ENCODE measurements at places on chromosomes 4 and X.
A peak's percentile ranks its signal among the peaks of the same experiment; 100 is the strongest.

- DNase-seq = no peak
These were observed 22.5 kb downstream of the RWDD4 start for GRCh38 chr4:183636503-183636902.

DNA sequence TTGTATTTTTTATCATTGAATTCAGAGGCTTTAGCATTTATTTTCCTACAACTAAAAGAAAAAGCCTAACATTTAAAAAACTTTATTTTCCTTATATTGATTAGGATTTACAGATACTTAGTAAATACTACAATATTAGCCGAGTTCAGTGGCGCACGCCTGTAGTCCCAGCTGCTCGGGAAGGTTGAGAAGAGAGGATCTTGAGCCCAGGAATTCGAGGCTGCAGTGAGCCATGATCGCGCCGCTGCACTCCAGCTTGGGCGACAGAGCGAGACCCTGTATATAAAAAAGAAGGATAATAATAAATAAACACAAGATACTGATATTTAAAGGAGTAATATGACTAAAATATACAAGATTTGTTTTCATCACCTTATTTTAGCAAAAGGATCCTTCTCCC is 681 bp upstream of the UPF3B start:
- DNase-seq = no peak

GRCh38 chr4:116064331-116064730 is 950.9 kb upstream of the NDST4 start:
- no peak for DNase-seq

GRCh38 chrX:120741452-120741851 is 111.6 kb upstream of the C1GALT1C1 start:
- DNase-seq = no peak

GRCh38 chrX:9597361-9598035 is 132.6 kb downstream of the TBL1X start:
- no peak for DNase-seq

- DNase-seq = no peak
These were observed 663.2 kb upstream of the INTU start for GRCh38 chr4:126969360-126970235.

DNA sequence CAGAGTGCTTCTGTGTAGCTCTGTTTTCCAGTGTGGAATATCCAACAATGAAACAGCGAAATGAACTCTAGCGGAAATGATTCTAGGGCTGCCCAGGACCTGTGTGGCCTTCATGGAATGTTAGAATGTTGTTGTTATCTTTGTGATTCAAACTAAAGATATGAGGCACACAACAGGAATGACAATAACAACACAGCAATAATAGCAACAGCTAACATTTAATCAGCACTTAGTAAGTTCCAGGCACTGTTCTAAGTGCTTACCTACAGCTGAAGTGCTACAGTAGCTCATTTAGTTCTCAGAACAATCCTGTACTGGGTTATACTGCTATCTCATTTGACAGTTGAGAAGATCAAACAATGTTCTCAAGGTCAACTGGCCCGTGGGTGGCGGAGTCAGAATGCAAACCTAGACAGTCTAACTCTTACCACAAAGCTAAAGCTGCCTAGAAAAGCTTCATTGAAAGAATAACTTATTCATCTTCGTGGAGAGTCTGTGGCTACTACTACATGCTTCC is 63.7 kb downstream of the MAML3 start:
- no peak for DNase-seq

DNA sequence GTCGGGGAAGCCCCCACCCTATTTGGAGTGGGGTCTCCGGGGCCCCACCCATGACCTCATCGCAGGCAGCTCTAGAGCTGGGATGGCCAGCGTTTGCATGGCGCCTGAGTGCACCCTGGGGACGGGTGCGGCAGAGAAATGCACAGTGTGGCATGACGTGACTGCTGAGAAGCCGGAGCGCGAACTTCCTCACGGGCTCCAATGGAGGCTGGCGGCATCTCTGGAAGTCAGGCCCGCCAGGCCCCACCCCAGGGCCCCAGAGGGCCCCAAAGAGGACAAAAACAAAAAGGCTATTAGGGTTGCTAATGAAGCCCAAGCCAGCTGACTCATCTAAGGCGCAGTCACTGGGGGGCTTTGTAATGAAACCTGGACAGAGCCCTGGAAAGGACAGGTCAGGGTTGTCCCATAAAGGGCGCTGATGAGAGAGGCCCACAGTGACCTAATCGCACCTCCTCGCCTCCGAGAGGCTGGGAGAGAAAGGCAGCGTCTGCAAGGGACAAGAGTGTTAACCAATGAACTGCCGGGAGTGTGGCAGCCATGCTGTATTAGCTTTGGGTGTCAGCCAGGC is 86.0 kb upstream of the C1QTNF7 start:
- no peak for DNase-seq

DNA sequence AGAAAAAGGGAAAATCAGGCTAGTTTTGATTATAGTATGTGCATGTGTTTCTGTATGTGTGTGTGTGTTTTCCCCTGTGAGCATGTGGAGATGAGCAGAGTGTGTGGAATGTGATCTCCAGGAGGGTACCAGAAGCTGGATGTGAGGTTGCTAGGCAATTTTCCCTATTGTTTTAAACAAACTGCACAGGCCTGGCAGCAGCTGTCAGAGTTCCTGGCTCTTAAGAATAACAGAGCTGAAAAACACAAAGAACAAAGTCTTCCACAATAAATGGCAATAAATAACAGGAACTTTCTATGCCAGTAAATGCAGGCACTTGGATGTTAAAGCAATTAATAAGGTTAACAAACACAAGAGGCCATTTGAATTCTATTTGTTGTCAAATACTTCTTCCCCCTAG is 344.6 kb upstream of the CTSO start:
- DNase-seq = no peak

- DNase-seq = no peak
These were observed 627.0 kb upstream of the HTR2C start for GRCh38 chrX:113956936-113957335.

- DNase-seq = no peak
These were observed 46.3 kb downstream of the NDNF start for GRCh38 chr4:121026034-121026433.

DNA sequence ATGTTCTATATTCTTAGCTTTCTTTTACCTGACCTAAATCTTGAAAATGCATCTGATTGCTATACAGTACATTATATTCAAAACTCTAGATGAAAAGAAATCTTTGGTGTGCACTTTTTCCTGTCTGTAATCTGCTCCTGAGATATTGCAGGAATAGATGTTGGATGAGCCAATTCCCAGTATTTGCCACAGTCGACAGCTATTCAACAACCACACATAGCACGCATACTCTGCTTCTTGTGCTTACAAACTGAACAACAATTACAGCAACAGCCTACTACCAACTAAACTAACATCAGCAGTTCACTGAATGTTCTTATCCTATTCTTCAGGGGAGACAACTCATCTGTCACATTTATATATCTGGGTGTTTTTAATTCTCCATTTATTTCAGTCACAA is 573.9 kb upstream of the GRID2 start:
- no peak for DNase-seq

- no peak for DNase-seq
These were observed 84.9 kb upstream of the TET2 start for GRCh38 chr4:105061731-105062130.

DNA sequence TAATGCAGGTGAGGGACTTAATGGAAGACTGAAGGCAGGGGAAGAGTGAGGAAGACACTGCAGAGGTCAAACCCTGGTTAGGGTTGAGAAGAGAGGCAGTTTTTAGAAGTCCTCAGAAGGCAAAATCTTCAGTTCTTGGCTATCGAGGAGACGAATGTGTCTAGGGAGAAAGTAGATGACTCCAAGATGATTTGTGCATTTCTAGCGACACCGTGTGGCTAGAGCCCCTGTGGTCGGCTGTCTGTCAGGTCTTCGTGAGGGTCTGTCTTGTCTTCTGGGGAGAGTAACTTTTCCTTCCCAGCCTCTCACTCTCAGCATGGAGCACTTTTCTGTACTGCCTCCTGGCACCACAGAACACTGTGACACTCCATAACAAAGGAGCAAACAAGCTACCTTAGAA is 458.1 kb downstream of the STIM2 start:
- DNase-seq = peak; percentile 3

DNA sequence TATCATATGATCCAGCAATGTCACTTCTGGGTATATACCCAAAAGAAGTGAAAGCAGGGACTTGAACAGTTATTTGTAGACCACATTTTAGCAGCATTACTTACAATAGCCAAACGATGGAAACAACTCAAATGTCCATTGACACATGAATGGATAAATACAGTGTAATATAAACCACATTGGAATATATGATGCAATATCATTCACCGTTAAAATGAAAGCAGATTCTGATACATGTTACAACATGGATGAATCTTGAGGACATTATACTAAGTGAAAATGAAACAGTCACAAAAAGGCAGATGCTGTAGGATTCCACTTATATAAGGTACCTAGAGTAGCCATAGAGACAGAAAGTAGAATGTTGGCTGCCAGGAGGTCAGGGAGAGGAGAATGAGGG is 130.5 kb upstream of the SMAD1 start:
- DNase-seq = no peak

- no peak for DNase-seq
These were observed 158.0 kb upstream of the FAT1 start for GRCh38 chr4:186881521-186882220.

- no peak for DNase-seq
These were observed 200.3 kb downstream of the PDGFC start for GRCh38 chr4:156771171-156771837.

DNA sequence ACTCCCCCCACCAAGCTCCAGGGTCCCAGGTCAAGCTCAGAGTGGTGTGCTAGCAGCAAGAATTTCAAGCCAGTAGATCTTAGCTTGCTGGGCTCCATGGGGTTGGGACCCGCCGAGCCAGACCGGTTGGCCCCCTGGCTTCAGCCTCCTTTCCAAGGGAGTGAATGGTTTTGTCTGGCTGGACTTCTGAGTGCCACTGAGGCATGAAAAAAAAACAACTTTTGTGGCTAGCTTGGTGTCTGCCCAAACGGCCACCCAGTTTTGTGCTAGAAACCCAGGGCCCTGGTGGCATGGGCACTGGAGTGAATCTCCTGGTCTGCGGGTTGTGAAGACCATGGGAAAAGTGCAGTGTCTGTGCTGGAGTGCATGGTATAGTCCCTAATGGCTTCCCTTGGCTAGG is 82.6 kb downstream of the NBDY start:
- no peak for DNase-seq

- no peak for DNase-seq
These were observed 67.3 kb downstream of the C4orf46 start for GRCh38 chr4:158604369-158604768.

- no peak for DNase-seq
These were observed 6.0 kb downstream of the PCDH7 start for GRCh38 chr4:30726090-30726675.

- DNase-seq = no peak
These were observed 105.1 kb upstream of the GRID2 start for GRCh38 chr4:92198711-92199110.

- no peak for DNase-seq
These were observed 67.8 kb downstream of the NBDY start for GRCh38 chrX:56796641-56797395.

DNA sequence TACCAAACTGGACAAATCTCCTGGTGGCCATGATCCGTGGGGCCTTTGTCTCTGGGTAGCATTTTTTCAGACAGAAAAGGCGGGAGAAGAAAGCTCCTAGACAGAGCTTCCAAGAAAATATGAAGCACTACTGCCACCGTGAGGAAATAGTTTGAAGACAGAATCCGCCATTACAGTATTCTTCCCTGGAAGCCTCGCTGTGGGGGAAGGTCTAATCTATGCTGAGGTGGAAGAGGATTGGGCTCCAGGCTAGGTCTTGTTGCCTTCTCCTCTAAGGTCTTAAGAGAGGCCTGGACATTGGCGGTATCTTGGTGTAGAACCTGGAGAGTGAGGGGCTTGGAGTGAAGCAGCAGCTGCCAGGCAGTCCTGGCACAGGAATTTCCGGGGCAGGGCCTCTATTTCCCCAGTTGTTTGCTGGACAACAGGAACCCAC is 218.9 kb downstream of the OR13H1 start:
- DNase-seq = no peak

DNA sequence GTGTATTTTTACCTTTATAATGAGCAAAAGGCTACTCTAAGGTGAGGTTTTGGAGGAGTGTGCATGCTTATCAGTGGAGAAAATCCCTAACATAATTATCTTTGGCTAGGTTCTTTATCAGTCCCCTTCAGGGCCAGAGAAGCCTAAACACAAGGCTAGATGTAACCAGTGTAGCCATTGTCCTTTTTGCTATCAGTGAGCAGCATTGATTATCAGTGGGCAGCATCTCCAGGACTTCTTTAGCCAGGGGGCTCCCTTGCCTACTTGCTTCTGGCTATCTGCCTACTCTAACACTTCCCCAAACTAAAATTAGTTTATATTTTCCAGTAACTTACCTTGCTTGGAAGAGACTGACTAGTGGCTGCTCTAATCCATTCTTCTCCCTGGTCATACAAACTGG is 595.6 kb downstream of the TRAM1L1 start:
- no peak for DNase-seq

DNA sequence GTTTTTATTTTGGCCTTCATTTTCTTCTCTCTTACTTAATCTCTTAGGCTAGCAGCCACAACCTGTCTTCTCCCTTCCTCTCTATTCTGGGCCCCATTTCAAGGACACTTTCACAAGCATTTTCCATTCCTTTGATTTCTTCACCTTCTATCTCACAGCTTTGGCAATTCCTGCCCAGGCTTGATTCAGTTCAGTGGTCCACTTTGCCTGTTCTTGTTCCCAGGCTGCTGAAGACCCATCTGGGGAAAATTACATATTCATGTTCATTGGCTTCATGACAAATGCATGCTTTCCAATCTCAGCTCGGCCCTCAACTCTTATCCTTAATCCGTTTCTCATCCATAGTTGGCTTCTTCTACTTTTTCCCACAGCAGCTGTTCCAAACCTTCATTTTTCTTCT is 38.7 kb upstream of the LPAR4 start:
- DNase-seq = no peak

DNA sequence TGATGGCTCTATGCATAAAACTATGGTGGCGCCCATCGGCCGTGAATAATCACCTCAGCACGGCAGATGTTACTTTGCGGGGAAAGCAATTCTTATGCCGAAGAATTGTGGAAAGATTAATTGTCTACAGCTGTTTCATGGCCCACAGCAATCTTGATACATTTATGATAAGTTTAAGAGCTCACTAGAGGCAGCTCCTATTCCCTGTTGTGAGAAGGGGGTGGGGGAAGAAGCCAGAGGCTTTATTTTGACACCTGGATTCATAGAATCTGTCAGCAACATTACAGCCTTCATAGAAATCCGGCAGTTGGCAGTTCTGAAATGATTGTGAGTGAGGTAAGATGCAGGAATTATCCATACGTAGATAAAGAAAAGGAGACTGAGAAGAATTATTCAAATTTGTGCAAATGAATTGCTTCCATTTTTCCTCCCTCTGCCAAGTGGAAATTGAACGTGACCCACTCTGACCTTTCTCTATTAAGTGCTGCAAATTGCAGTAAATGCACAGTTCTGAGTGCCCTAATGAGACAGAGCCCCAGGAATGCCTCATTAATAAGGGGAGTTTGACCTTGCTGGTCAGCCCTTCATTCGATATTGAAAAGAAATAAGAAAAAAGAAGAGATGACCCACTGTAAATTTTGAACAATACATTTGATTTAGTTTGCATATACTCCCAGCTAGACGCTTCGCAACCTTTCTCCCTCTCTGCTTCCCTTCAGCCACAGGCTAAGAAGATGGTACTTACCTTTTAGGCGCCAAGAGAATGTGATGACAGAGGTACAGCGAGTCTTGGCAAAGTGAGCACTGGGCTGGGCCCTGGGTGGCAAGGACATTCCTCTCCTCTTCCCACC is 188.8 kb downstream of the GPAT3 start:
- DNase-seq = no peak

- no peak for DNase-seq
These were observed 11.0 kb downstream of the LHFPL1 start for GRCh38 chrX:112668476-112669409.
